ENCODE measurements at places on chromosomes 11 and 22.

- DNase-seq: no peak
These were observed 183.8 kb downstream of the SNX19 start for GRCh38 chr11:130732476-130732875.

- DNase-seq: no peak
These were observed 2357.2 kb downstream of the LRRC4C start for GRCh38 chr11:39102236-39102635.

DNA sequence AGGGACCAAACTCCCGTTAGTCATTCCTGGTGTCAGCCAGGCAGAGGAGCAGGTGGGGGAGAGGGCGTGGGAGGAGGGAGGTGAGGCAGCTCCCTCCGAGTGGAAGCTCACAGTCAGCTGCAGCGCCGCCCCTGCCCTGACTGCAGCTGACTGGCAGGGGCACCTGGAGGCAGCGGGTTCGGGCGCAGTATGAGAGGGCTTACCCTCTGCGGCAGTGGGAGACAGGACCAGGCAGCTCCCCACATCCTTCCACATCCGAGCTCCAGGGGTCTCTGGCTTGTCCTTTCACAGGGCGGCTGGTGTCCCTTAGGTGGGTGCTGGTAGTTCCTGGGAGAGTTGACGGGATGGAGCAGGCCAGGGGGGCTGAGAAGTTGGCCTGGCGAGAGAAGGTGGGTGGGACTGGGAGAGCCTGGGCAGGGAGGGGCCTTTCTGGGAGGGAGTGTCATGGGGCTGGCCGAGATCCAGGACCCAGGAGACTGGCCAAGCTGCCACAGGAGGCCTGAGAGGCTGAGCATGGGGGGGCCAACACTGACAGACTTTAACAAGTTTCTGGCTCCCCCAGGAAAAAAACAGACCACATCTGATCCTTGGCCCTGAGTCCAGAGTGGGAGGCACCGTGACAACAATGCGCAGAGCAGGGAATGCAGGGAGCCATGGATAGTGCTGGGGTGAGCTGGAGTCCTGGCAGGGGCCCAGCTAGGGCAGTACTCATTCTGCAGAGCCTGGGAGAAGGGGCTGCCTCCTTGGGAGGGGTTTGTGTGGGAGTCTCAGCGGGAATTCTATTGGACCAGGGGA, 4.9 kb downstream of the ADORA2A start:
- DNase-seq: peak; percentile 83

- no peak for DNase-seq
These were observed 4.1 kb downstream of the RFPL2 start for GRCh38 chr22:32200752-32201151.

GRCh38 chr22:33024626-33025025, 33.6 kb downstream of the SYN3 start:
- DNase-seq: no peak

DNA sequence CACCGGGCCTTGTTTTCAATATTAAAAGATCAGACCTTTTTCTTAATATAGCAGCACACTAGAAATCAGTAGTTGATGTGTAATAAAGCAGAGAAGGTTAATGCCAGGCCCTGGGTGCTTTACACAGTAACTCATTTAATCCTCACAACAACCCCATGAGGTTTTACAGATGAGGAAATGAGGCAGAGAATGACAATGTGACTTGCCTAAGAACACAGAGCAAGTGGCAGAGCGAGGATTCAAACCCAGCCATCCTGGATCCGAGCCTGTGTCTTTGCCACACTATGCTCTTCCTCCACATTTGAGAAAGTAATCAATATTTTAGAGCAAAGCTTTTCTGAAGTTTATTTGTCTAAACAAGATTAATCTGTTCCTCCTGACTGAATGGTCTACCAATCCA, 7.2 kb downstream of the JAML start:
- no peak for DNase-seq

DNA sequence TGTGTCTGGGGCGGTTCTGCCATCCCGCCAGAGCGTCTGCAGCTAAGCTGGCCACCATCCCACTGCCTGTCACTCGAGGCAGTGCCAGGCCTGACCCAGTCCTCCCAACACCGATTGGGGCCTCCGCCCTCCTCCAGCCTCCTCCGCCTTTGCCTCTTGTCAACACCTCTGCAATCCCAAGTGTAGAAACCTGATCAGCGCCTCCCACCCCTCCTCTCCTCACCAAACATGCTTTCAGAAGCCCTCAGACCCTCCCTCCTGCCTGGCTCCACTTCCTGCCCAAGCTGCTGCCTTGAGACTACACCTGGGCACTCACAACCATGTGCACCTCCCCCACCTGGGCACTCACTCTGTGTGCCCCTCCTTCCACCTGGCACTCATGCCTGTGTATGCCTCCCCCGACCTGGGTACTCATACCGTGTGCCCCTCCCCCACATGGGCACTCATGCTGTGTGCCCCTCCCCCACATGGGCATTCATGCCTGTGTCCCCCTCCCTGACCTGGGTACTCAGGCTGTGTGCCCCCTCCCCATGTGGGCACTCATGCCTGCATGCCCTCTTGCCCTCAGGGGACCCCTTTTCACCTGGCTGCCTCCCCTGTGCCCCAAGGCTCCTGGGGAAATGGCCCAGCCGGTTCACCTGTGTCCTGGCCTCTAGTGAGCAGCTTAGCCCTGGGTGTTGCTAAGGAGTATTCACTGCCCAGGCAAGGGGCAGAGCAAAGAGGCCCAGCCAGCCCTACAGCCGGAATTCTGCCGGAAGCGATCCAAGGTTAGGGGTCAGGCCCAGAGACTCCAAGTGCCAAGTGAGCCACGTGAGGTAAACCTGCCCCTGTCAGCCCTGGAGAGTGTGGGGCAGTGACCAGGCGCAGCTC, 5.5 kb upstream of the IFITM10 start:
- no peak for DNase-seq

GRCh38 chr11:55707029-55707428, 45.0 kb downstream of the OR4C6 start:
- DNase-seq: no peak

DNA sequence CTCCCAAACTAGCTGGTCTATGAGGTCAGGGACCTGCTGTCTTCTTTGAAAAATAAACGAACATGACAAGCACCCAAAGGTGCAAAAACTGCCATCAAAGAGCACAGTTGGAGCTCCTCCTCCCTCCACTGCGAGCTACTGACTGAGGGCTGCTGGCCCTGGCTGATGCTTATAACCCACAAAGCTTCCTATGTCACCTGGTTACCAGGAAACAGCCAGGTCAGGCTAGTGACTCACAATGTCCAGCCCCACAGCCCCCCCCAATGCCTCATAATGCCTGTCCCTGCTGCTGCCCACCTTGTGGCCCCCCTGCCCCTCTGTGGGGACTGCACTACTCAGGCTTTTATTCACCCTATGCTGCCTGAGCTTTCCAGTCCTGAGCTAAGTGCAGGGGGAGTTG, at the start of gene DRICH1:
Gene DRICH1, minus strand, starts transcription at position 144 of the 400 bp plus-strand sequence. CDS start 298 bp downstream, outside the sequence.
- no peak for DNase-seq

DNA sequence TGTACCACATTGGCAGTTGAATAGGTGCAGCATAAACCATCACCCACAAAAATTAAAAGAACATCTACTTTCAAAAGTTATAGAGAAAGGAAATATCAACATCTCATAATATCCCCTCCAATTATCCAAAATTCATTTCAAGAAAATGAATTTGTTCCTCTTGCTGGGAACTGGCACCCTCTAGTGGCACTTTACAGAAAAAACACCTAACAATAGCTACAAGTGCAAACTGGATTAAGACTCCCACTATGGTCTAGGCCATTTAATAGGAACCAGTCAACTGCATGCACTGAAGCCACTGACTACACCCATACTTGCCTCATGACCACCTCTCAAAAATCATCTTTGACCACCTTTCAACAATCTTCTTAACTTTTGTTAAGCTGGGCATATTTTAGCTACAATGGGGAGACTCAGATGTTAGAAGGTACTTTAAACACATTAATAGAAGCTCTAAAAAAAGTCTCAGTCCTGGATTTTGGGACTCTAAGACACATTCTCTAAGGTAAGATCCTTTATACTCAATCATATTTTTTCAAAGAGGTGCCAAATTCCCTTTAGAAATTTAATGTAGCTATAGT, 17.3 kb downstream of the TRAF6 start:
- DNase-seq: no peak

- no peak for DNase-seq
These were observed 11.5 kb downstream of the CARD10 start for GRCh38 chr22:37507731-37508130.

- DNase-seq: no peak
These were observed 72.1 kb upstream of the BMAL1 start for GRCh38 chr11:13205486-13205885.

- no peak for DNase-seq
These were observed 7.7 kb downstream of the CHST1 start for GRCh38 chr11:45657496-45658260.

DNA sequence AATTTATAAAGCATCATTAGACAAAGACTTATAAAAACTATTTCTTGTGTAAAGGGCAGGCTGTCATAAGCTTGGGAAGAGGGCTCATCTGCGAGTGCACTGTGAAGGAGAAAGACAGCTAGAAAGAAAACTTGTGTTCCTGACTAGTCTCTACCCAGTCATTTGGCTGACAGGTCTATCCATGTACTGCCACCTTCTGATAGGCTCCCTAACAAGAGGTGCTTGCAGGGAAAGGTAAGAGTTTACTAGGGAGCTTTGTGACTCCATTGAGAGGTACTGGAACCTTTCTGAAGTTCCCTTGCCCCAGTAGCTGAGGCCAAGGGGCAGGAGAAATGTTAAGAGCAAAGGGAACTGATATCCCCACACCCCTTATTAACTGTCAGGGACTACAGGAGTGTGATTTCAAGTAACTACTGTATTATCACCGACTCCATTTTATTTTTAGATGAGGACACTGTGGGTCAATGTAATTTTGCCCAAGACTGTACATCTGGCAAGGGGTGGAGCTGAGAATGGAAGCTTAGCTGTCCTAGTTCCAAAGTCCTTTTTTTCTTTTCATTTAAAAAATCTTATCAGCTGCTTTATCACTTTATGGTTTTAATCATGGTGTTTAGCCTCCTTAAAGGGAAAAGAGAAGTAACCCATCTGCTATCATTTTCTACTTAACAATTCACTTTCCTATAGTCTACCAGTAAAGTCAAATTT, 129.4 kb downstream of the ARHGAP20 start:
- no peak for DNase-seq

GRCh38 chr11:8873741-8874405, 37.1 kb upstream of the AKIP1 start:
- no peak for DNase-seq

DNA sequence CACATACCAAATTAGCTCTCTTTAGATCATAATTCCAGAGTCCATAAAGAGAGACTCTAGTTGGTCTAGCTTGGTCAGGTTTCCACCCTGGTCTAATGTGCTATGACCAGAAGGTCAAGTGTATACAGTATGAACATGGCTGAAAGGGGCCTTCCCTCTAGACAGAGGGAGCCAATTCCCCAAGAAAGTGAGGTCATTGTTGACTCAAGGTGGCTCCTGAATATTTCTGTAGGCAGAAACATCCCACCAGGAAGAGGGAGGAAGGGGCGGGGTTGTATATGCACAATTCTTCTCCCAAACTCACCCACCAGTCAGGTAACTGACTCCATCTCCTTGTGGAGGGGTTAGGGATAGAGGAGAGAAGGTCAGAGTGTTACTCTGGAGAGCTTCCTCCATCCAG, 281.8 kb upstream of the PLET1 start:
- DNase-seq: no peak

- DNase-seq: no peak
These were observed 4.5 kb downstream of the PRDM10 start for GRCh38 chr11:129998107-129998506.

- DNase-seq: no peak
These were observed 501.3 kb upstream of the TENM4 start for GRCh38 chr11:79942090-79942489.

- no peak for DNase-seq
These were observed 69.2 kb downstream of the BLID start for GRCh38 chr11:122046846-122047245.

DNA sequence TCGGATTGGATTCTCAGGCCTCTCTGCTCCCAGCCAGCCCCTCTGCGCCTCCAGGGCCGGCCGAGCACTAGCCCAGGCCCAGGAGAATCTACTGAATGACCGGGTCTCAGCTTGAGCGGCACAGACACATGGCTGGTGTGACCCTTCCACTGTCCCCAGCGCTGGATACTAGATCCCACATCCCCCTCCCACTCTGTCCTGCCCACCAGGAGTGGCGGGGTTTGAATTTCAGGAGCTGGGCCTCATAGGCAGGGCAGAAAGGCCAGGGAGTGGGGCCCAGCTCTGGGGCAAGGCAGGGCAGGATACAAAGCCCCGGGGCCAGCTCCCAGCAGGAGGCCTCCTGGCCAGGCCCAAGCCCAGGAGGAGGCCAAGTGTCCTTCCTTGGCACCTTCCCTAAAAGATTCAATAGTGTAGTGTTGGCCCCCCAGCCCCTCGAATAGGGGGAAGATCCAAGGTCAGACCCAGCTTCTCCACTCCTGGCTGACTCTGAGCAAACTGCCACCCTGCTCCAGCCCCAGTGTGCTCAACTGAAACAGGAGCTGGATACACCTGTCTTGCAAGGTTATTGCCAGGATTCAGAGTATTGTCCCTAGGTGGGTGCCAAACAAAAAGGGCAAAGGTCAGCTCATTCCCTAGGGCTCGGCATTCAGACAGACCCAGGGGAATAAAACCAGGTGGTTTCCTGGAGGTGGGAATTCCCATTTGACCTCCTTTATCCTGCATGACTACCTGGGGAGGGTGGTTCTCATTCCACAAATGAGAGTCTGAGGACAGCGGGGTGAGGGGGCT, 22.5 kb upstream of the TCF20 start:
- DNase-seq: no peak

- DNase-seq: no peak
These were observed 98.0 kb upstream of the OR5AK2 start for GRCh38 chr11:56890584-56891305.

DNA sequence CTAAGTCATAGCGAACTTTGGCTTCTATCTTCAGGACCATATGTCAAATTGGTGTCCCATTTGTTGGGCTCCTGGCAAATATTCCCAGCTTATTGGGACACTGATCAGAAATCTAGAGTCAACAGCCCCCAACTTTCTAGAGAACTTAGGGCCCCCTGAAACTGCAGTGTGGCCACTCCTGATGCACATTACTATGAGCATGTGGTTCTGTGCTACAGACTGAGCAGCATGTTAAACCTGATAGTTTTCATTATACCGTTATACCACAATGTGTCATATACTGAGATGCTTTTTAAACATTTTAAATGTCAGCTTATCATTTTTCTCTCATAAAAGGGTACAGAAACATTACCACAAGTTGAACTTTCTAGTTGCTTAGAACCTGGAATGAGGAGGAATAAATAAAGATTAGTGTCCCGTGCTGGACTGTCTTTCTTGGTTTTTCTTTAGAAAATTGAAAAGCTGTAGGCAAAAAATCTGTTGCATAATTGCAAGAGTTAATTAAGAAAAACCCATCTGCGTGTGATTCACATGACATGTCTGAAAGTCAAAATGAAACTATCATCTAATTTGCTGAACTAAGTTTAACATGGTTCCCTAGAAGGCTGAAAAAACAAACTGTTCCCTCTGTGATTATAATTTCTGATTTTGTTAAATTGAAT, 16.4 kb upstream of the CTSC start:
- no peak for DNase-seq
